ENCODE measurements at places on chromosomes 2 and 18. TPM values are rescaled to one million over a fixed set of nuclear protein-coding genes. Genes with fewer than 3 reads are reported as not detected.

DNA sequence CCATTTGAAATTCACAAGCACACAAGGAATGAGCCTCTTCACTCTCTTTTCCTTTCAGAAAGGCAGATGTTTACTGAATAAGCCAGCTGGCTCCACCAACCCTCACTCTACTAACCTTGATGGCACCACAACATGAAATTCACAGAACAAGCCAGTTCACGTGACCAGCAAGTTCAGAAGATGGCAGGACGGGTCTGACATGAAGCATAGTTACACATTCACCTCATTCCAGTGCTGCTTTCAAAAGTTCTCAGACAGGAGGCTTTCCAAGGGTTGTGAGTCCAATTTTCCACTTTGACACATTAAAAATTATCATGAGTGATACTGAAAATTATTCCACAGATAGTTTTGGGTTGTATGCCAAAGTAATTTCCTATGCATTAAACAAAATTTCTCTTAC, 74.2 kb upstream of the MBOAT2 start:
- H3K27ac ChIP-seq, result no peak overlapping the region
- no peaks in the 10 kb centered on the region for H3K4me1 ChIP-seq
- no peak for DNase-seq
- H3K36me3 ChIP-seq, result no peaks in the 10 kb centered on the region
- no peaks in the 10 kb centered on the region for H3K27me3 ChIP-seq

DNA sequence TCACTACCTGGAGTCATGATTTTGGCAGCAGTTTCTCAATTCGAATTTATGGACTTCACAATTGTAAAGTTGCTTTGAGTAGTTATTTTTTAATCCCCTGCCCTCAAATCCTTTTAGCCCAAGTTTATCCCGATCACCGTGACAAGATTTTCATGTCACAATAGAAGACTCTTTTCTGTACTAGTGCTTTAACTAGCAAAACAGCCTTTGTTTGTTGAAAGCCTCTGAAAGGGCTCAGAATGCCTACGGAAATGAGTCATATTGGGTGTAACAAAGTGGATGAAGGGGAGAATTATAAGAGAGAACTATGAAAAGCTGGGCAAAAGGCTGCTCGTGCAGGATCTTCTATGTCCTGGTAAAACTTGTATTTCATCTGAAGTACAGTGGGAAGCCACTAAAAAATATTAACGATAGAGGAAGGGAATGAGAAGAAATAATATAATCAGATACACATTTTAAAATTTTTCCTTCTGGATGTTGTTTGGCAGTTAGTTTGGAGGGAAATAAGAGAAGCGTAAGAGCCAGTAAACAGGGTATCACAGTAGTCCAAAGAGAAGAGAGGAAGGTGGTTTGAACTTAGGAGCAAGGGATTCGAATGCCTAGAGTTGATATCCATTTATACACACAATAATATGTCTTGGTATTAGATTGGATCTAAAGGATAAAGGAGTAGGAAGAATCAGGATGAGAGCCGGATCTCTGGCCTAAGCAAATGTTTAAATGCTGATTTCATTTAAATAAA, 114.9 kb downstream of the GALNT13 start:
- H3K36me3 ChIP-seq, result no peaks in the 10 kb centered on the region
- DNase-seq, result no peak
- H3K27ac ChIP-seq, result no peak overlapping the region
- no peaks in the 10 kb centered on the region for H3K27me3 ChIP-seq
- H3K4me3 ChIP-seq, result no peak overlapping the region
- no peaks in the 10 kb centered on the region for H3K4me1 ChIP-seq

Gene FRZB
- total RNA-seq, result 10.3 TPM

Gene UNC80
- total RNA-seq, result 0.82 TPM
